ENCODE measurements at places on chromosomes 12 and 14. TPM values are rescaled to one million over a fixed set of nuclear protein-coding genes. Genes with fewer than 3 reads are reported as not detected.

Gene AGAP2
- 0.83 TPM for total RNA-seq

Gene IL25
- total RNA-seq: not detected

Gene BEST3
- not detected for total RNA-seq

Gene RND1
- total RNA-seq: 32.0 TPM

Data from left lobe of liver (tissue), 2 donors.